ENCODE measurements at places on chromosomes 1 and 21.

- DNase-seq: no peak
These were observed 32.6 kb downstream of the NEK2 start for GRCh38 chr1:211642870-211643269.

GRCh38 chr1:32128479-32128878 lies 20.6 kb downstream of the KPNA6 start:
- no peak for DNase-seq

DNA sequence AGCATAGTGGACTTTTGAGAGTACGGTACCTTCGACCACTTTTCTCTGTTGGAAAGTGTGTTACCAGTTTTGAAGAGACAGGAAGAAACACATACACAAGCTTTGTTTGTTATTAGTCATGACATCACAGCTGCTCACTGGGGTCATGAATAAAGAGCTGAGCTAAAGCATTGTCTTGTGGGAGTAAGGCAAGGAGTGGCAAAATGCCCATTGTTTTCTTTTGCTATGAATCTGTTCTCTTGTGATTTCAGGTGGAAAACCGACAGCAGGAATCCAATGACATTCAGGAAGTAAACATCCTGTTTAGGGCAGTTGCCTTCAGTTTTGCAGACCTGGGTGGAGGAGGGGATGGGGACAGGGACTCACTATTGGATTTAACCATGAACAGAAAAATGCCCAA lies 66.2 kb downstream of the RGL1 start:
- peak; percentile 81 for DNase-seq

- DNase-seq: peak; percentile 72
These were observed 69.9 kb downstream of the ZC3H11B start for GRCh38 chr1:219542828-219543518.

- DNase-seq: peak; percentile 63
These were observed 27.0 kb upstream of the TIAM1 start for GRCh38 chr21:31370893-31371544.

- DNase-seq: no peak
These were observed 72.4 kb upstream of the CYP2J2 start for GRCh38 chr1:59999006-59999405.

DNA sequence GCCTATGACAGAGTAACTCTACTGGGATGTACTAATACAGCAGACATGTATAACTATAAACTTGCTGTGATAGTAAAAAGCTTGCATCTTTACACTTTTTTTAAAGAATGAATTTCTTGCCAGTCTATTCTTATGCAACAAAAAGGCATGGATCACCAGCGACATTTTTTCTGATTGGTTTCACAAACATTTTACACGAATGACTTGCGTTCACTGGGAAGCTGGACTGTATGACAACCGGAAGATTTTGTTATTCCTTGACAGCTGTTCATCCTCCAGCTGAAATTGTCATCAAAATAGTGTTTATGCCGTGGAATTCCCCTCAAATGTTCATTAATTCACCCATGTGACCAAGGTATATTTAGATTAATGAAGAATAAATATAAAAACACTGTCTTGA lies 131.0 kb downstream of the XPR1 start:
- no peak for DNase-seq

DNA sequence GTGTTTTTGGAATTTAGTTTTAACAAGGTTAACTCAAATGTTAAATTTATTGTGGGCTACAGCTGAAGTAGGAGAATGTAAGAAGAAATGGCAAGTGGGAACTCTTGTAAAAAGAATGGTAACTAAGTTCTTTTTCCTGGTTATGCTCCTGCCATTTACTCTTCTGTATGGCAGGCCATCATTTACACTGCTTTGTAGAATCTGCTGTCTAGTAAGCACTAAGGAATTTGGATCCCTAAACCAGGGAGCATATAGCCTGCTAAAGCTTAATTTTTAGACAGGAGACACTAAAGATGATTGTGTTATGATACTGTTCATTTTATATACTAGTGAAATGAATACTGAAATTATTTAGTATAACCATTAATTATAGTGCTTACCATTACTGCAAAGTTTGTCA lies 85.3 kb downstream of the CAMTA1 start:
- DNase-seq: peak; percentile 57

- peak; percentile 85 for DNase-seq
These were observed 355.1 kb downstream of the GPATCH2 start for GRCh38 chr1:217275655-217276398.

- DNase-seq: no peak
These were observed 139.8 kb downstream of the DMRTB1 start for GRCh38 chr1:53598966-53599365.

DNA sequence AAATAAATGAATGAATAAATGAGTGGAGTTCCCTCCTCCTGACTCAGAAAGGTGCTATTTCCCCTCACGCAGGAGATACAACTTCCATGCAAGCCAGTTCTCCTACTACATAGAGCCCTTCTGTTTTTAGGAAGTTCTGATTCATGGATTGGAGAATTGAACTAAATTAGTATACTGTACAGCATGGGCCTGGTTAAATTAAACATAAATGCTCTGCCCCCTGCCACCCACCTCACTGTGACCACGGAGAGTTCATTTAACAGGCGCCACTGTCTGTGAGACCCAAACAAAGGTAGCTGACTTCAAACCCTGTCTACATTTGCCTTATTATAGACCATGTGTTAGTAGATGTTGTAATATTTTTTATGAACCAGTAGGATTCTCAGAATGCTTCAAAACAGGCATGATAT lies 9.1 kb upstream of the IRF2BP2 start:
- DNase-seq: peak; percentile 67

DNA sequence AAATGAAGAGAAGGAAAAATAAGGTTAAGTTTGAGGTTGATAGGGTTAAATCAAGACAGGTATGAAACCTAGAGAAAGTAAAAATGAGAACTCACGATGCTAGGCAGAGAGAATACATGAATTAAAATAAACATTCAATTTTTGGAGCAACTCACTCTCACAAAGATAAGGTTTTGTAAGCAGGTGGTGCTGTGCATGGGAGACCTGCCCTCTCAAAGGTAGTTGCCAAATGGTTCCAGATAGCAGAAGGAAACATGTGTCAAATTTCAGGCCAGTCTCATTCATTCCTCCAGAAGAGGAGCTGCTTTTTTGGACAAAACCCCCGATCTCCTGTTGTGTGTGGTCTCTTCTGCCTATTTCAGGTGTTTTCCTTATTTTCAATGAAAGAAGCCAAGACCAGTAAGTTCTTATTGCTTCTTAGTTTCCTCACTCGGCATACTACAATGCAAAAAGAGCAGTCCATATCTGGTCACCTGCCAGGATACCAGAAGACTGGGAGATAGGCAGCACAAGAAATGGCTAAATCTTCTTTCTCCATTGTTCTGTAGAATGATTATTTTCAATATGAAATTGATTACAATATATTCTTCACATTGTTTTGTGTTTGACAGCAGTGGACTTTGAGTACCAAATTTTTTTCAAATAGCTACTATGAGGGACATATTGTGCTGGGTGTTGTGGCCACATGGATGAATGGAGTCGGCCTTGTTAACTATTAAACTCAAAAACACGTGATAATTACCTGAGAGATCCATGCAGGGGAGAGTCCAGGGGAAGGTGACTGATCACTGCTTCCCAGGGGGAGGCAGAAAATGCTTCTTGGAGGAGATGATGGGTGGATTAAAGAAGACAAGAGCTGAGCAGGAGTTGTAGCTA lies 3.6 kb downstream of the CR1L start:
- no peak for DNase-seq
